Left colon (tissue), 2 donors: ENCODE measurements at places on chromosomes 13 and 19.

DNA sequence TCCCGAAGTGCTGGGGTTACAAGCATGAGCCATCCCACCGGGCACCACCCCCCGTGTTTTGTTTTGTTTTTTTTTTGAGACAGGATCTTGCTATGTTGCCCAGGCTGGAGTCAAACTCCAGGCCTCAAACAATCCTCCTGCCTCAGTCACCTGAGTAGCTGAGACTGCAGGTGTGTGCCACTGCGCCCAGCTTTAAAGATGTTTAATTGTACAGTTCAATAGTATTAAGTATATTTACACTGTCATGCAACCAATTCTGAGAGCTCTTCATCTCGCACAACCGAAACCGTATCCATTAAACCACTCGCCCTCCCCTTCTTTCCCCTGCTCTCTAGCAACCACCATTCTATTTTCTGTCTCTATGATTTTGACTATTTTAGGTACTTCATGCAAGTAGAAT lies 15.6 kb downstream of the NUCB1 start:
- no peak for DNase-seq

DNA sequence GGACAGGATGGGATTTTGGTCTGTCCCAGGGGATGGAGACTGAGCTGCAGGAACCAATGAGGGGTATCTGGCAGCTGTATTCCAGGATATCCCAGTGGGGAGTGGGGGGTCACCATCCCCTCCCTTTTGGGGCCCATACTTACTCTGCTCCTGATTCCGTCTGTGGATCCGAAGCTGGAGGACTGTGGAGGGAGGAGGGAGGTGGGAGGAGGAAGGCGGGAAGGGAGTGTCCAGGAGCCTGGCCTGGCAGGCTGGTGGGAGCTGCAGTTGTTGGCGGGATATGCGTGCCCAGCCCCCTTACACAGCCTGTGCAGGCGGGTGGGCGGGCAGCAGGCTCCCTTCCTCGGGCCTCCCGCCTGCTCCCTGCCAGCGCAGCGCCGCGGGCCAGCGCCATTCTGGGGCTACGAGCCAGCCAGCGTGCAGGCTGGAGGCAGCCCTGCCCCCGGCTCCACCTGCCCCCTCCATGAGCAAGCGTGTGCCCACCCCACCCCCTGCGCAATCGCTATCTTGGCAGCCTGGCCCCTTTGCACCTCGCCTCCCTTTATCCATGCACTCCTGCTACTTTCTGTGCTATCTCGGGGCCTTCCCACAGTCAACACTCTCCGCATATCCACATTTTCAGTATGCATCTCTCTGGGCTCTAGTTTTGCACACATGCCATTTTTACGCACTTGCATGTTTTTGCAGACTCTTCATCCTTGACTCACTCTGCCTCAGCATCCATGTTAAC lies 2.8 kb downstream of the MAMSTR start:
- peak; percentile 45 for DNase-seq

GRCh38 chr13:28544026-28544425 lies 49.1 kb upstream of the FLT1 start:
- DNase-seq, result no peak

DNA sequence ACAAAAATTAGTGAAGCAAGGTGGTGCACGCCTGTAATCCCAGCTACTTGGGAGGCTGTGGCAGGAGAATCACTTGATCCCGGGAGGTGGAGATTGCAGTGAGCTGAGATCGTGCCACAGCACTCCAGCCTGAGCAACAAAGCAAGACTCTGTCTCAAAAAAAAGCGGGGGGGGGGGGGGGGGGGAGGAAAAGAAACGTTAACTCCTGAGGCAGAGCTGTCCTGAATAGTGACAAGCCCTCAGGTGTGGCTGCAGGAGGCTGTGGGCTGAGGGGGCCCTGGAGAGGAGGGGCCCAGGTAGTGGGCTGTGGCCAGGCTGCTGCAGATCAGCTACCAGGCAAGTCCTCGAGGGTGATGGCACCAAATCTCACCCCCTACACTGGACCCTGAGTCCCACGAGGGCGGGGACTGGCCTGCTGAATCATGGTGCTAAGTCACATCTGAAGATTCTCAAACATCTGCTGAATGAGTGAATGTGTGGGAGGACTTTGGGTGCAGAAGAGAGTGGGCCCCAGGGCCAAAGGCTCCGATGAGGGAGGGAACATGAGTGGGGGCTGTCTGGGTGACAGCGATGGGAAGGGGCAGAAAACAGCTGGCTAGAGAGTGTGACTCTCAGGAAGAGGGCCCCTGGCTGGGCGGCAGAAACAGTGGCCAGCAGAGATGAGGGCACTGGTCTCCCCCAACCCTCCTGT lies 24.6 kb upstream of the ATP1A3 start:
- no peak for DNase-seq

GRCh38 chr19:38361633-38362075 lies 12.7 kb upstream of the PSMD8 start:
- DNase-seq, result peak; percentile 78

GRCh38 chr13:77437267-77437666 lies 98.2 kb upstream of the SCEL start:
- DNase-seq, result no peak

GRCh38 chr19:51027873-51028272 lies 1.5 kb upstream of the KLK11 start:
- no peak for DNase-seq

- DNase-seq, result no peak
Observed at GRCh38 chr13:102869948-102870676, 24.3 kb downstream of the ERCC5 start.

GRCh38 chr13:30043631-30043925 lies 193.2 kb upstream of the UBL3 start:
- no peak for DNase-seq

GRCh38 chr13:26971990-26972887 lies 199.4 kb downstream of the USP12 start:
- DNase-seq, result peak; percentile 80

DNA sequence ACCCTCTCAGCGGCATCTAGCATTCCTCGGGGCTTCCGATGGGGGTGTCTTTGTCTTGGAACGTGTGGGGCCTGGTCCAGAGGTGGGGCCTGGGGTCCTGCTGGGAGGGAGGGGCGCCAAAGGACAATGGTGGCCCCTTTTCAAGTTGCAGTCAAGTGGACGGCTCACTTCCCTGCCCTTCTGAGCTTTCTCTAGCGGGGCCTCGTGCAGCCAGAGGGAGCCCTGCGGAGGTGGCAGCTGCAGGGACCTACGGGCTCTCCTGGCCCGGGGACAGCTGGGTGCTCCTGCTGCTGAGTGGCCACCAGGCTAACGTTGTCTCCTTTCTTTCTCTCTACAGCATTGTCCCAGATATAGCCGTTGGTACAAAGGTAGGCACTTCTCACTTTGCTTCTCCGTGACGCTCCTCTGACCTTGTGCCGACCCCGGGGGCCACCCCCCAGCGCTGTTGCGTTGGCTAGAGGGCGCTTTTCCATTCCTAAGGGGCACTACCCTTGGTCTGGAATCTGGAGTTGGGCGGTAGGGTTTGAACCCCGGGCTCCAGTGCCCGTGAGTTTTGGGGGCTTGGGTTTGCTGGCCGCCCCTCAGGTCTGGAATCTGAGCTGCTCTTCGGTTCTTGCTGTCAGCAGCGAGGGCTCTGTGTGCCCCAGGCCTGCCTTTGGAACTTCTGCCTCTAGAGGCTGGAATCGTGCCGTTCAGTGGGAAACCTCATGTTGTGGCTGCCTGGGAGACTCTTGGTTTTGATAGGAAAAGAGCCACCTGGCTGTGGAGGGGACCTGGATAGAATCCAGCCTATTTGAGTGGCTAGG lies 2.0 kb downstream of the PTBP1 start:
- peak; percentile 39 for DNase-seq

DNA sequence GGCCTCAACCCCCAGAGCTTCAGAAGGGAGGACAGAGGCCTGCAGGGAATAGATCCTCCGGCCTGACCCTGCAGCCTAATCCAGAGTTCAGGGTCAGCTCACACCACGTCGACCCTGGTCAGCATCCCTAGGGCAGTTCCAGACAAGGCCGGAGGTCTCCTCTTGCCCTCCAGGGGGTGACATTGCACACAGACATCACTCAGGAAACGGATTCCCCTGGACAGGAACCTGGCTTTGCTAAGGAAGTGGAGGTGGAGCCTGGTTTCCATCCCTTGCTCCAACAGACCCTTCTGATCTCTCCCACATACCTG lies 969 bp upstream of the CEACAM5 start:
- DNase-seq, result peak; percentile 57

GRCh38 chr13:56515441-56515840 lies 625.3 kb upstream of the PRR20A start:
- DNase-seq, result no peak

DNA sequence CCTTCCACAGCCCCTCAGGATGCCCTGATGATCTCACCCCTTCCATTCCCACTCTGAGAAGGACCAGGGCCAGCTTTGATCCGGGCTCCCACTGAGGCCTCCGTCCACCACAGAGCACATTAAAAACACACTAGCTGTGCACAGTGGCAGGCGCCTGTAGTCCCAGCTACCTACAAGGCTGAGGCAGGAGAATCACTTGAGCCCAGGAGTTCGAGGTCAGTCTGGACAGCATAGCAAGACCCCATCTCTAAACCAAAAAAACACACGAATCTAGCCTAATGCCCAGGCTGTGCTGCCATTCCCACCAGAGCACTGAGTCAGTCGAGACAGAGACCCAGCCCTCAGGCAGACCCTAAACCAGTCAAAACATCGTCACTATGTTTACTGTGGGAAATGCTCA lies 14.1 kb downstream of the RFX1 start:
- no peak for DNase-seq

DNA sequence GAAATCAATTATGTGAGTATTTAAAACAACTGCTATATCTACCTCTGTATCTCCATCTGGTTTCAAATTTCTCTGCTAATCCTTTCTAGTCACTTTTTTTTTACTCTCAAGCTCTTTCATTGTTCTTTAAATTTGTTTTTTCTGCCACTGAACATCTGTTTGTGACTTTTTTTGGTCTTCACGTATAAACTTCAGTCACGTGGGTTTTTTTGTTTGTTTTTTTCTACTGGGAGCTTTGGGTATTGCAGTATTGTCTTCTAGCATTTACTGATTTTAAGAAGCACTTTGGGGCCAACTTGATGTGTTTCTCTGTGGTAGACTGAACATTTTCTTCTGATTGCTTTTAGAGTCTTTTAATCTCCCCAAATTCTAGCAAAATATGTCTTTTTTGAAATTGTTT lies 262.6 kb upstream of the RXFP2 start:
- DNase-seq, result no peak

DNA sequence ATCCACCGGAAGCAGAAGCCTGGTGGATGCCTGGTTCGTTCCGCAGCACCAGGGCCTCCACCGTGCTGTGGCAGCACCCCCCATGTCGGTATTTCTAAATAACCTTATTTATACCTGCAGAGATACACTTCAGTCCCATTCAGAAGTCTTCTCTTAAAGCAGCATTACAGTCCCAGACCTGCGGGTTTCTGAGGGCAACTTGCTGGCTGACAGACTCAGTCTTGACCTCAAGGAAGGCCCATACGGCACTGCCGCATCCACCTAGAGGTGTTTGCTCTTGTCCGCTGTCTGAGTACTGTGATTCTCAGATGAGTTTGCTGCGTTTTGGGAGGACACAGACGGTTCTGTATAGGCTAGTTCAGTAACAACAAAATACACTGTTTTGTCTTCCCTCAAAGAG lies 16.9 kb upstream of the TEX29 start:
- no peak for DNase-seq

GRCh38 chr13:37202264-37202663 lies 96.8 kb upstream of the CSNK1A1L start:
- no peak for DNase-seq

- DNase-seq, result no peak
Observed at GRCh38 chr19:911197-912033, 1.6 kb downstream of the R3HDM4 start.

GRCh38 chr19:5121266-5122120 lies 152.6 kb downstream of the KDM4B start:
- no peak for DNase-seq

GRCh38 chr19:13091400-13092157 lies 11.1 kb downstream of the LYL1 start:
- DNase-seq, result no peak

- DNase-seq, result no peak
Observed at GRCh38 chr13:111315347-111315995, 5.0 kb upstream of the TEX29 start.

GRCh38 chr19:2103045-2103707 lies 6.5 kb downstream of the IZUMO4 start:
- no peak for DNase-seq

- DNase-seq, result no peak
Observed at GRCh38 chr13:43984292-43984691, 104.6 kb downstream of the LACC1 start.

- DNase-seq, result no peak
Observed at GRCh38 chr13:23776698-23777574, 112.3 kb downstream of the MIPEP start.
